ENCODE measurements at places on chromosomes 7 and 10.

DNA sequence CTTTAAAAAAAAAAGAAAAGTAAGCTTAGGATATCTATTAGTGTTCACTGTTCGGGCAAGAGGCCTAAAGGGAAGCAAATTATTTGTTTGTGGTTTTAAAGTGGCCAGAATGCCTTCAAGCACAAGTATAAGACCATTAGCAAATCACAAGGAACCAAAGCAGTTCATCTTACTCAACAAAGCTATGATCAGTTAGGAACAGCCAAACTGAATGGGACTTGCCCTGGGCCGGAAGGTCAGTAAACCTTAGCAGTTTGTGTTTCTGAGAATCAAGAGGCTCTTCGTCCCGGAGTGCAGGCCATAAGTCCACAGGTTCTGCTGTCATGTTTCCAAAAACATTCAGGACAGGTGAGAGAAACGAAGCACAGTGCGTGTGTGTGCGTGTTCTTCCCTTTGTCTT lies 4.5 kb downstream of the FBXW4 start:
- DNase-seq = no peak

DNA sequence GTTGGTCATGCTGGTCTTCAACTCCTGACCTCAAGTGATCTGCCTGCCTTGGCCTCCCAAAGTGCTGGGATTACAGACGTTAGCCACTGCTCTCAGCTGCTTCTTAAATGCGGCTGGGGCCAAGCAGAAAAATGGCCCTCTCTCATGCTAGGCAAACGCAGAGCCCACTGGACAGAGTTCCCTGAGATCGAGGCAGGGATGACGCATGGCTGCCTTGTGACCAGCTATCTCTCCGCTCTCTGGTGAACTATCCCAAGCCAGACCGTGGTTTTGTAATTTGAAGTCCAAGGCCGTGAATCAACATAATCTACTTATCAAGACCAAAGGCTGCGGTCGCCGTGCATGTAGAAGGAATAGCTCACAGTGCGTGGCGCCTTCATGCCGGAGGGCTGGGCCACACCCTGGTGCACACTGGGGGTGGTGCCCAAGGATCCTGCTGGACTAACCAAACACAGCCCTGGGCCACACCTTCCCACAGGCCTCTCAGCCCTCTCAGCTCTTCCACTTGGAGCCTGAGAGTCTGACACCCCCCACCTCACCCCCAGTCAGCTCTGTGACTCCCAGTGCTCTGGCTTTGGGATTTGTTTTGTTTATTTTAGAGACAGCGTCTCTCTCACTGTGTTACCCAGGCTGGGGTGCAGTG lies 88.1 kb upstream of the CUX1 start:
- DNase-seq = no peak

GRCh38 chr7:142739923-142740492 lies 9.3 kb upstream of the PRSS1 start:
- DNase-seq = no peak

GRCh38 chr10:116836083-116836482 lies 13.2 kb upstream of the ENO4 start:
- no peak for DNase-seq

DNA sequence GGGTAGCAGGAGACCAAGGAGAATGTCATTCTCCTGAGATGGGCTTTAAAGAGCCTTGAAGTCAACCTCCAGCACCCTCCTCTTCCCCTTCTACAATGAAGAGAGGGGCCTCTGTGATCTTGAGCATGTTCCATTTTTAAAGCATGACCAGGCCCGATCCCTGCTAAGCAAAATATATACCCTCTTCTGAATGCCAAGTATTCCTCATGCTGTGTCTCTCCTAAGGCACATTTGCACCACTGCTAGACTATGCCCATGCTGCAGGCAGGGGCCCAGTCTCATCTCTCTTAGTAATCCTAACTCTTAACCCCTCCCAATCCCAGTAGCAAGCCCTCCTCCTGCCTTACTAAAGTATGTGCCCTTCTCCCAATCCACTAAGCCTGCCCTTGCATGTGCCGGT lies 18.4 kb downstream of the SORBS1 start:
- no peak for DNase-seq

DNA sequence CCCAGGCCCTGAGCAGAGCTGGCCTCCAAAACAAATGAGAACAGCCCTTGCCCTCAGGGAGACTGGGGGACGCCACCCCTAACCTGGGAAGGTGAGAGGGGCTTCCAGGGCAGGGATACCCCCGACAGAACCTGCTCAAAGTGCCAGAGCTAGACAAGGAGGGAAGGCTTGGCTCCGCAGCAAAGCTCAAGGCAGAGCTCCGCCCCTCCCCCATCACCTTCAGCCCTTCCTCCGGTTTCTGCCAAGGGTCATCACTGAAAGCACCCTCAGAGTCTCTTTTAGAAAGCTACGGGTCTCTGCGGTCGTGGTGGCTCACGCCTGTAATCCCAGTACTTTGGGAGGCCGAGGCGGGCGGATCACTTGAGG lies 73.4 kb upstream of the CUX1 start:
- DNase-seq = no peak

Data from stimulated activated CD4-positive, alpha-beta T cell treated with anti-CD3 and anti-CD28 coated beads, Interleukin-2, amount 100 ng/mL, for 4 hours (primary cell).